Activated naive CD8-positive, alpha-beta T cell treated with anti-CD3 and anti-CD28 coated beads, Interleukin-2, amount 10 ng/mL, durations not matched to agents 7 days and 5 days (primary cell): ENCODE measurements at places on chromosomes 5 and 9. TPM values are rescaled to one million over a fixed set of nuclear protein-coding genes. Genes with fewer than 3 reads are reported as not detected.

Gene PLPP7
- 0.42 TPM for total RNA-seq

Gene TARS1
- 165 TPM for total RNA-seq

Gene SNAPC4
- 9.9 TPM for total RNA-seq

Gene FBP2
- total RNA-seq = not detected

Gene MSX2
- total RNA-seq = not detected

Gene C7
- total RNA-seq = not detected

Gene LCP2
- 444 TPM for total RNA-seq

- H3K4me1 ChIP-seq = peaks cover 38% of the 10 kb centered on the region
- no peak overlapping the region for H3K27ac ChIP-seq
- DNase-seq = no peak
- no peaks in the 10 kb centered on the region for H3K27me3 ChIP-seq
Measured at GRCh38 chr9:7973123-7973522, 173.5 kb upstream of the DMAC1 start.

DNA sequence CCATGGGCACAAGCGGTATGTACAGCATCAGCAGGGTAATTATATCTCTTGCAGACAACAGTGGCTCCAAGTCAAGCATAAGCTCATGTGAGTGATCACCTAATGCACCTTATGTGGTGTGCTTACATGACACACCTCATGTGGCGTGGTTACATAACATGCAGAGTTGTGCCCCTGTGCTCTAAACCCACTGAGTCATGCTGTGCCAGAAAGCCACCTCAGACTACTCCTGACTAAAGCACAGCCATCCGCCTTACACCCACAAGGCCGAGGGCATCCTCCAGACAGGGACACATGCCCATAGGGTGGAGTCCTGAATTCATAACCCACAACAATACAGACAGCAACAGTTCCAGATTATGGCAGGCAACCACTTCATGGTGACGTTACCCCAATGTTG is 163.7 kb upstream of the SLC30A5 start:
- no peaks in the 10 kb centered on the region for H3K27me3 ChIP-seq
- no peak overlapping the region for H3K4me3 ChIP-seq
- no peaks in the 10 kb centered on the region for H3K36me3 ChIP-seq
- no peaks in the 10 kb centered on the region for H3K4me1 ChIP-seq
- no peak overlapping the region for H3K27ac ChIP-seq
- DNase-seq = no peak

DNA sequence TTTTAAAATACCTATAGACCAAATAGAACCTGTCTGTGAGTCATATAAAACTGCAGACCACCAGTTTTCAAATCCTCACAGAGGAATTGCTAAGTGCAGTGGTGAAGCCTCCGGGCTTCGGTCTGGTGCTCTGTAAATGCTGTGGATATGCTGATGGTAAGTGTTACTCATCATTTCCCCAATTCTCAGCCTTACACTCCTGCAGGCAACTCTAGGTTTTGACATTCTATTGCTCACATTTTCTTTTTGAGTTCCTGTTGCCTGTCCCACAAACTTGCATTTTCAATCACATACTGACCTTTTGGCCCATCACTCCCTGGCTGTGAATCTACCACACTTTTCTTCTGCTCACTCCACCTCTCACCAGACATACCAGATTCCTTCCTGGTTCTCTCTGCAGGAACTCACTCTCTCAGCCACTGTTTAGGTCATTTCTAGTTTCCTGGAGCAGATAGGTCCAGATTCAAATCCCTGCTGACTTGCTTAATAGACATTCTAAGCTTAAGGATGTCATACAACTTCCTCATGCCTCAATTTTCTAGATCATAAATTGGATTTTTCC is 192.9 kb downstream of the RAB3C start:
- H3K4me1 ChIP-seq = no peaks in the 10 kb centered on the region
- no peak overlapping the region for H3K27ac ChIP-seq
- H3K36me3 ChIP-seq = no peaks in the 10 kb centered on the region
- H3K4me3 ChIP-seq = no peak overlapping the region
- peaks cover 18% of the 10 kb centered on the region for H3K27me3 ChIP-seq
- no peak for DNase-seq

GRCh38 chr5:79399046-79399445 is 114.9 kb downstream of the HOMER1 start:
- no peaks in the 10 kb centered on the region for H3K36me3 ChIP-seq
- H3K4me1 ChIP-seq = no peaks in the 10 kb centered on the region
- H3K27ac ChIP-seq = no peak overlapping the region
- no peak overlapping the region for H3K4me3 ChIP-seq

DNA sequence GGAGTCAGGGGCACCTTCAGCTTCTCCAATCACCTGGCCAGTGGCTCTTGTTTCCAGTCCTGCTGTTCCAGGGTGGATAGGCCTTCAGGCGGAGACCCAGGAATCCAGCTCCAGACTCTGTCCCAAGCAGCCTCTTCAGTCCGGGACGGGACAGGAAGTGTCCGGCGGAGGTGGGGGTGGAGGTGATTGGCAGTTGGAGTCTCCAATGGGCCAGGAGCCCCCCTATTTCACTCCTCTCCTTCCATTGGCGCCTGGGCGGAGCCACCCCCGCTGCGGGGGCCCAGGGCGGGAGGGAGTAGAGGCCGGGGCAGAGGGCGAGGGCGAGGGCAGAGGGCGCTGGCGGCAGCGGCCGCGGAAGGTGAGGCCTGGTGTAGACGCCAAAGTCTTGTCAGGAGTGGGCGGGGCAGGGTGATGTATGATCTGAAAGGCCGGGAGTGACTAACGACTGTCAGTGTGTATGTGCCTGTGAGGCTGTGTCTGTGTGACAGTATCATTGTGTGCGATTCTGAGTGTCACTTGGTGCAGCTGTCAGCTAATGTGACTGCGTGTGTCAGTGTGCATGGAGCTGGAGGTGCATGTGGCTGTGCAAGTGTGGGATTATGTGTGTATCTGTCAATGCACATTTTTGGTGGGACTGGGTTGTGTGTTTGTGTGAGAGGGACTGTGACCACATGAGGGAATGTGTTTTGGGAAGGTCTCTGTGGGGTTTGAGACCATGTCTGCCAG is at the start of gene IL11RA:
Gene IL11RA, plus strand, starts transcription at position 310 of the 726 bp plus-strand sequence. CDS start 3,033 bp downstream, outside the sequence.
- no peaks in the 10 kb centered on the region for H3K27me3 ChIP-seq
- no peak for DNase-seq

DNA sequence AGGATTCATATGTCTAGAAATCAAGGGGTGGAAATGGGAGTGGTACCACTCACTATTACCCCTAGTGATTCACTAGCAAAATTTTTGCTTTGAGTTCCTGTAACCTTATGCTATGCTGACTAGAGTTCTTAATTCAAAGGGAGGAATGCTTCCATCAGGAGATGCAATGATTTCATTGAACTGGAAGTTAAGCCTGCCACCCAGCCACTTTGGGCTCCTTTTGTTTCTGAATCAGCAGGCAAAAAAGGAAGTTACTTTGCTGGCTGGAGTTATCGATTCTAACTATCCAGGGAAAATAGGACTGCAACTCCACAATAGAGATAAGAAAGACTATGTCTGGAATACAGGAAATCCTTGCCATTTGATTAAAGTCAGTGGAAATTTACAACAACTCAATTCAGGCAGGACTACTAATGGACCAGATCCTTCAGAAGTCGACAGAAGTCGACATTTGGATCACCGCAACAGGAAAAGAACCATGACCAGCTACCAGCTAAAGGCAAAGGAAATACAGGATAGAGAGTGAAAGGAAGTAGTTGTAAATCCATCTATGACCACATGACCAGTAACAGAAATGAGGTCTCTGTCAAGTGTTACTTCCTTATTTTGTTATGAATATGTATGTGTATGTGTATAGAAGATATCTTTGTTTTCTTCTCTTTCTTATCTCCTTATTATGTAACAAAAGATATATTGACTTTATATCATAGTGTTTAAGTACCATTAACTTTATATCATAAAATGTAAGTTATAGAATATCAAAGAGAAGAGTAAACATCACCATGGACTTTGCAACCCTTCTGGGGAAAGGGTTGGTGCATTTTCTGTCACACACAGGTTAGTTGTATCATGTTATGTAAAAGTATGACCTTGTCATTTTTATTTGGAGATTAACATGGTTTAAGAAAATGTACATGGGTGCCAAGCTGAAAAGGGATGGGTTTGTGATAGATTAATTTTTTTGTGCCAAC is 198.7 kb upstream of the HAPLN1 start:
- H3K4me1 ChIP-seq = no peaks in the 10 kb centered on the region
- no peak overlapping the region for H3K27ac ChIP-seq
- H3K27me3 ChIP-seq = no peaks in the 10 kb centered on the region
- no peaks in the 10 kb centered on the region for H3K36me3 ChIP-seq
- DNase-seq = no peak

GRCh38 chr5:15966651-15967050 is 212.9 kb downstream of the MARCHF11 start:
- H3K36me3 ChIP-seq = no peaks in the 10 kb centered on the region
- no peak for DNase-seq
- no peaks in the 10 kb centered on the region for H3K27me3 ChIP-seq
- H3K27ac ChIP-seq = no peak overlapping the region
- H3K4me3 ChIP-seq = no peak overlapping the region
- H3K4me1 ChIP-seq = no peaks in the 10 kb centered on the region

DNA sequence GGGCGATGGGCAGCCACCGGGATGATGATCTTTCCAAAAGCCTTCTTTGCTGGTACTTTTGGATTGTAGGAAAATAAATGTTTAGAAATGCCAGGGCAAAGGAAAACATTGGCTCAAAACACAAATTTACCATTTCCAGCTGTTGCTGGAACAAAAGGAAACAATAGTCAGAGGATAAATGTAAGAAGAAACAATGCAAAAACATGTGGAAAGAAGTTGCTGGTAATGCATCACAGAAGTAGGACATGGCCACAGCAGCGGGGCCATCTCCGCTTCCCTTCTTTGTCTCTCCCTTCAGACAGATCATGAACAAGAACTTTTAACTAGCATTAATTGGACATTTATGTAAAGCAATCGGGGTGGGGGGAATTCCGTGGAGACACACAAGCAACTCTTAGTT is 184.5 kb downstream of the EBF1 start:
- DNase-seq = no peak
- H3K4me1 ChIP-seq = no peaks in the 10 kb centered on the region
- no peak overlapping the region for H3K27ac ChIP-seq

DNA sequence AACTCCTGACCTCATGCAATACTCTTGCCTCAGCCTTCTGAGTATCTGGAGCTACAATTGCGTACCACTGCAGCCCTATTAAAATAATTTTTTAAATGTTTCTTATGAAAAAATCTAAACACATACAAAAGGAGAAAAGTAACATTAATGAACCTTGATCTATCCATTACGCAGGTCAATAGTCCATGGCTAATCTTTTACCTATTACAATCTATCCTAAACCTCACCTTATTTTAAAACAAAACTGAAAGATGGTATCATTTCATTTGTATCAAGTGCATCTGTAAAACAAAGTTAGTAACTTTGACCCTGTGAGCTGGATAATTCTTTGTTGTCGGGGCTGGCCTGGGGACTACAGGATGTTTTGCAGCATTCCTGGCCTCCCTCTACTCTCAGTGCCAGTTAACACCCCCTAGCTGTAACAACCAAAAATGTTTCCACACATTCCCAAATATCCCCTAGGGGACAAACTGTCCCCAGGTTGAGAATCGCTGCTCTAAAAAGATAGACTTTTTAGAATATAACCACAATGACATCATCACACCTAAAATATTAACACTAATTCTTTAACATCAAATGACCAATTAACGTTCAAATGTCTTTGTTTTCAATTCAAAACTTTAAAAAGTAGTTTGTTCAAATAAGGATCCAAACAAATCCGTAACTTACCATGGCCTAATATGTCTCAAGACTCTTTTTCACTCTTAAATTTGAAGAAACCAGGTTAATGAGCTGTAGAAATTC is 54.8 kb downstream of the RNF38 start:
- peaks cover 42% of the 10 kb centered on the region for H3K36me3 ChIP-seq
- no peak overlapping the region for H3K27ac ChIP-seq
- H3K27me3 ChIP-seq = no peaks in the 10 kb centered on the region

DNA sequence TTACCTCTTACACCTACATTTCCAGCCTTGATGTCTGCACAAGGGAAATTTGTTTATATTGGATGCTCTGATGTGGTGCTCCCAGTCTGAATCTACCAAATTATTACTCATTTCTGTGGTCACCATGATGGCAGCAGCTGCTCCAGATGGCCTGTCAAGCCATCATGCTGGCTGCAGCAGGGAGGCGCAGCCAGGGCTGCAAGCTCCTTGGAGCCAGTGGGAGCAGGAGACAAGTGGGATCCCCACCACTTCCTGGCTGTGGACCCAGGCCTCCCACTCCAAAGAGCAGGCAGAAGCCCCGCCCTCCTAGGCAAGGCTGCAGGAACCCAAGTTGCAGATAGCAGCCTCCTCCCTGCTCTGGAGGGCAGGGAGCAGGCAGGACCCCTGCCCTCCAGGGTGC is 241.1 kb upstream of the ATP10B start:
- H3K27ac ChIP-seq = no peak overlapping the region
- no peaks in the 10 kb centered on the region for H3K27me3 ChIP-seq
- no peak for DNase-seq
- no peak overlapping the region for H3K4me3 ChIP-seq
